CD4-positive, alpha-beta T cell treated with Interleukin-6 for 4 hours (primary cell): ENCODE measurements at places on chromosomes 13 and 19.

DNA sequence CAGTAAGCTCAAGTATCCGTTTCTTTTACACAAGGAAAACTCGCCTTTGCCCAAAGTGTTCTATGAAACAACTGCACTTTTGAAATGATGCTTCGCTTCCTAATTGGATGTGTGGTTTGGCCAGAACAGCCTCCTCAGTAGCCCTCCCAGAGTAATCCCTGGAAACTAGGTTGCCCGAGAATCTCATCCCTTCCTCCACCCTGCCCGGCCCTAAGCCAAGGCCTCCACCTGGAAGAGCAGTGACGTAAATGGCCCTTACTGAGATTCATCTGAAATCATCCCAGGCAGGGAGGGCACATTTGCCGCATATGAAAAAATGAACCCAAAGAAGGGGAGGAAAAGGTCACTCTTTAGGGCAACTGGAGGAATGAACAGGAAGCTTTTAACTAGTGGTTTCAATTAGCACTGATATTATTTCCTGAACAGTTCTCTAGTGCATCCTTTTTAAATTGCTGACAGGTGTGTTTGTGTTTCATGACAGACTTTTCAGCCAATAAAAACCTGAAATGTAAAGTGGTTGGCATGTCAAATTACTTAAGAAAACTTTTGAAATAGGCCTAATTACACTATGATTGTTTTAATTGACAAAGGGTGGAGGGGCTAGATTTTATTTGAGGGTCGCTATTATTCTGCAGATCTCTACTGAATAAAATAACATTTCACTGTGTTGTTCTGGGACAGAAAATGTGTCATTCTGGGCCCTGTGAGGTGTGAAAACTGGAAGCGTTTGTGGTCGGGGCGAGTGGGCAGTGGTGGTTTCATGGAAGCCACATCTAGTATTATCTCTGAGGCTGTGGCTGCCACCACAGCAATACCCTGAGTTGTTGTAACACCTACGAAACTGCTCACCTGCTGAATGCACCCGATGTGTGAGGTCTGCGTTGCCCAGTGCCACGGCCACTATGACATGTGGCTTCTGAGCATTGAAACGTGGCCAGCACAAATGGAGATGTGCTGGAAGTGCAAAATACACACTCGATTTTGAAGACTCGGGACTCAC is 112.1 kb downstream of the ZIC5 start:
- no peak for DNase-seq

- DNase-seq = no peak
Measured at GRCh38 chr13:39890537-39890936, 235.1 kb downstream of the COG6 start.

DNA sequence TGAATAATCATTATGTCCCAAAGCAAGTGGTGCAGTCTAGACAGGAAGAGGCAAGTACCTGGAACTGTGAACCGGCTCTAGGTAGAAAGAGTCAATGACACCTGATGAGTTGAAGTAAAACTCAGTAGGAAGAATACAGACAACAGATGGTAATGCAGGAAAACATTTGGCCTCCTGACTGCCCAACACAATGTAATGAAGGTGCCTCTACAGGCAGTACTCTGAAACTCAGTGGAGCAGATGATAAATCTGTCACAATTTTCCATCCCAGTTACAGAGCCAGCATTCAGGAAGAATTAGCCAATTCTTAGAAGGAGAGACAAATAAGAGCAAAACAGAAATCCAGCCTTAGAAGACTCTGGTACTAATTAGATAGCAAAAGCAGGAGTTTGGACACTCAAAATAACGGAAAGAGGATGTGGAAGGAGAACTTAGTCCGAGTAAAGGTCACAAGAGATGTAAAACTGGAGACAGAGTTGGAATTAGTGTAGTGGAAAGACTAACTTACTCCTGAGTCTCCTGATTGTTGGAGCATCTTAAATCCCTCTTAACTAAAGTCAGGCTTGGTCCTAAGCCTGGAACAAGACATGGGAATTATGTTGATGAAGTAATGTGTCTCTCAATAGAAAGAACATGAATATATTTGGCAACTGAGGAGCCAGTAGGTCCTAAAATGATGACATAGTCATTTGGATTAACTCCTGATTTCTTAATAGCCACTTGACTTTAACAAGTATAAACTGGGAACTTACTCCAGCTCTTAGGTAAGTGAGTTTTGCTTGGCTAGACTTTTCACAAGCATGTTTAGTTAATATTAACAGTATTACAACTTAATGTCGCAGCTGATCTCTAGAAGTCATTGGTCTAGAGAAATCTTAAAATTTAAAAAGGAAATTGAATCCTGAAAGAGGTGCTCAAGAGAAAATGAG is 457.3 kb upstream of the MIR17HG start:
- DNase-seq = no peak

DNA sequence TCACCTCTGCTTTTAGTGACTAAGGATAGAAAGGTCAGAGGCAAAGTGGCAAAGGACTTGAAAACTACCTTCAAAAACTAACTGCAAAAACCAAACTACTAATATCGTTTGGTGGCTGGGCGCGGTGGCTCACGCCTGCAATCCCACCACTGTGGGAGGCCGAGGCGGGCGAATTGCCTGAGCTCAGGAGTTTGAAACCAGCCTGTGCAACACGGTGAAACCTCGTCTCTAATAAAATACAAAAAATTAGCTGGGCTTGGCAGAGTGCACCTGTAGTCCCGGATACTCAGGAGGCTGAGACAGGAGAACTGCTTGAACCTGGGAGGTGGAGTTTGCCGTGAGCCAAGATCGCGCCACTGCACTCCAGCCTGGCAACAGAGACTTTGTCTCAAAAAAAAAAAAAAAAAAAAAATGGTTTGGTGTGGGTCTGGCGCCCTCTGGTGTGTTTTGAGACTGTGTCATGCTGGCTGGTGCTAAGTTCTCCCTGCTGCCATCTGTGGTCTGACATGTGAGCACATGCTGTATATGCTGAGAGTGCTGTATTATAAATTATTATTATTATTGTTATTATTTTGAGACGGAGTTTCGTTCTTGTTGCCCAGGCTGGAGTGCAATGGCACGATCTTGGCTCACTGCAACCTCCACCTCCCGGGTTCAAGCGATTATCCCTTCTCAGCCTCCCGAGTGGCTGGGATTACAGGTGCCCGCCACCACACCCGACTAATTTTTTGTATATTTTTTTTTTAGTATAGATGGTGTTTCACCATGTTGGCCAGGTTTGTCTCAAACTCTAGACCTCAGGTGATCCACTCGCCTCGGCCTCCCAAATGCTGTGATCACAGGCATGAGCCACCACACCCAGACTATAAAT is 36.0 kb upstream of the RNF17 start:
- DNase-seq = peak; percentile 79

DNA sequence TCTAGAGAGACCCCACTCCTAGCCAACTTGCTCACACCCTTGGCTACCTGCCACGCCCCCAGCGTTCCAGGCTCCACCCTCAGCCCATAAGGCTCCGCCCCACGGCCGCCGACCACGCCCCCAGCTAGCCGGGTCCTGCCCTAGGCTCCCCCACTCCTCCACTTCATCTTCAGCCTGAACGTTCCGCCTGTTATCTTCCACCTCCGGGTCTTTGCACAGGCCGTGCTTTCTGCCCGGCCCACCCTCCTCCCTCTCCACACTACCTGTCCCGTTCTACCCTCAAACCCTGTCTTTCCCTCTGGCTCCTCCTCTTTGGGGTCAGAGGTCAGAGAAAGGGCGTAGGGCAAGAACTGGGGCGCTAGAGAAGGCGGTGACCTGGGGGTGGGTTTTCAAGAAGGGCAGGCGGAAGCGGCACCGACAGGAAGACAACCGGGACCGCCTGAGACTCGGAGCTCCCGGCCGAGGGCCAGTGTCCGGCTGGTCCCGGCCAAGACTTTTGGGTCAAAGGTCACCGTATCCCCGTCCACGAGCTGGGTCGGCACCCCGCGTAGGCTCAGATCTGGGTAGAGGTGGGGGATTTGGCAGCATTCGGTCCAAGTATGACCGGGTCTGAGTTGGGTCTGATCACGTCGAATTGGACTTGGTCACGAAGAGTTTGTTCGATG is 2.2 kb downstream of the PDE4C start:
- no peak for DNase-seq

GRCh38 chr19:50510700-50511068 is 307 bp downstream of the JOSD2 start:
- DNase-seq = no peak

- peak; percentile 62 for DNase-seq
Measured at GRCh38 chr19:15378534-15379082, 979 bp downstream of the AKAP8 start.

- DNase-seq = no peak
Measured at GRCh38 chr13:27131906-27132305, 39.7 kb downstream of the USP12 start.

GRCh38 chr19:4206818-4207484 is 22.4 kb upstream of the EBI3 start:
- DNase-seq = no peak

- peak; percentile 80 for DNase-seq
Measured at GRCh38 chr19:35879770-35880317, 11.5 kb downstream of the APLP1 start.

GRCh38 chr13:39822437-39822836 is 167.0 kb downstream of the COG6 start:
- no peak for DNase-seq

DNA sequence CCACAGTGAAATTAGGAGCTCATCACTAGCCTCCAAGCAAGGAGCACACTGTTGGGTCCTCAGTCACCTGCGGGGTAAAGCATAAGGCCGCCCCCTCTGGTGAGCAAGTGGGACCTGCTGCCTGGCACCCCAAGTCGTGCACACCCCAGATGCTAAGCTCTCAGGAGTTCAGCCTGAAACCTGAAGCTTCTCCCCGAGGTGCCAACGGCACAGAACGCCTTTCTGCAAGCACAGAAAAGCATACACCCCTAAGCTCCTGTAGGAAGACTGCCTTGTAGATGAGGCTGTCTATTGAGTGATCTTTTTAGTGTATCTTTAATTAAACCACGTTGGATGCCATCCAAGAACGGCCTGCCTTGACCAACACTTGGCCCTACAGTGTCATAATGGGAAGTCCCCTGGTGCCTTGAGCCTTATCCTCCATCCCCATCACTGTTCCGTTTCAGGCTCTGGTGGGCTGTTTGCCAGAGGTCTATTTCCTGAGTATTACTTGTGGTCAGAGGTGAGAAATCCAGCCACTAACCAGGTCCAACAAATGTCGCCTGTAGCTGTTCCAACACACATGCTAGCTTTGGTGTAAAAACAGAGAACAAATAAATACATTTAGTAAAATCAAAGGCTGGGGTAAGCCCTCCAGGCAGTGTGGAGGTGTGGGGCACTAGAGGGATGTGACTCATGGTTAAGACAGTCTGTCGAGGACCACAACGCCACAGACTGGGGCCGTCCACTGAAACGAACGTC is 44.8 kb downstream of the C13orf42 start:
- no peak for DNase-seq

DNA sequence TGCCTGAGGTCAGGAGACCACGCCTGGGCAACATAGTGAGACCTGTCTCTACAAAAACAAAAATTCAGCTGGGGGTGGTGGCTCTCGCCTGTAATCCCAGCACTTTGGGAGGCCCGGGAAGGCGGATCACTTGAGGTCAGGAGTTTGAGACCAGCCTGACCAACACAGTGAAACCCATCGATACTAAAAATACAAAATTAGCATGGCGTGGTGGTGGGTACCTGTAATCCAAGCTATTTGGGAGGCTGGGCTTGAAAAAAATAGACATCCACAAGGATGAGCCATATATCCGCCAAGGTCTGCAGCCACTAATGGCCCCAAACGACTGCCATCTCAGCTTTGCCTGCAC is 3.1 kb downstream of the RPS16 start:
- DNase-seq = no peak

GRCh38 chr13:49836516-49836915 is 44.0 kb upstream of the KPNA3 start:
- no peak for DNase-seq

- no peak for DNase-seq
Measured at GRCh38 chr13:95381212-95381527, 79.9 kb upstream of the ABCC4 start.

DNA sequence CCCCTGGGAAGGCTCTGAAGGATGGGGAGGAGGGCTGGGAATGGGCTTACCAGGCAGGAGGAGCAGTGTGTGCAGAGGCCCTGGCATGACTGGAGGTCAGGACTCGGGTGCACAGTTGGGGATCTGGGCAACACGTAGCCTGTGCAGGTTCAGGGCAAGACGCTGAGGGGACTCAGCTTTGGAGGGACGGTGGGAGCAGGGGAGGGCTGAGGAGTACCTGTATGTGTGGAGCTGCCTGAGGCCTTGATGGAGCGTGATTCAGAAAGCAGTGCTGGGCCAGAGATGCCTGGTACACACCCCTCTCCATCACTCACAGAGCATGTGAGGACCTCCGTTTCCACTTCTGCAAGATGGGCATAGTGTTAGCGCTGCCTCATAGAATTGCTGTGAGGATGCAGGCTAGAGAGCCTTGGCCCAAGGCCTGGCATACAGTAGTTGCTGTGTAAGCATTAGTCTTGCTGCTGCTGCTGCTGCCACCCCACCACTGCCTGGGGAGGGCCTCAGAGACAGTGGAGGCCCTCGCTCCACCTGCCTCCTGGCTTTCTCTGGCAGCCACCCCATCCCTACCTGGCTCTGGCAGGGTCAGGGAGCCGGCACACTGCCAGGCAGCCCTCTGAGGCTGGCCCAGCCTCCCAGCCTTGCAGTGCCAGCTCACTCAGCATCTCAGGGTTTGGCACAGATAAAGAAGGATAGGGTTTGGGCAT is 2.4 kb downstream of the PAK4 start:
- no peak for DNase-seq

GRCh38 chr13:45773236-45773635 is 71.1 kb downstream of the CBY2 start:
- no peak for DNase-seq

GRCh38 chr19:3851254-3852176 is 17.3 kb downstream of the ZFR2 start:
- no peak for DNase-seq

- peak; percentile 74 for DNase-seq
Measured at GRCh38 chr19:11560404-11561051, 1.5 kb upstream of the ELOF1 start.

GRCh38 chr13:34025746-34026145 is 207.8 kb downstream of the RFC3 start:
- DNase-seq = no peak

GRCh38 chr19:28305513-28305912 is 907.4 kb downstream of the UQCRFS1 start:
- DNase-seq = no peak

DNA sequence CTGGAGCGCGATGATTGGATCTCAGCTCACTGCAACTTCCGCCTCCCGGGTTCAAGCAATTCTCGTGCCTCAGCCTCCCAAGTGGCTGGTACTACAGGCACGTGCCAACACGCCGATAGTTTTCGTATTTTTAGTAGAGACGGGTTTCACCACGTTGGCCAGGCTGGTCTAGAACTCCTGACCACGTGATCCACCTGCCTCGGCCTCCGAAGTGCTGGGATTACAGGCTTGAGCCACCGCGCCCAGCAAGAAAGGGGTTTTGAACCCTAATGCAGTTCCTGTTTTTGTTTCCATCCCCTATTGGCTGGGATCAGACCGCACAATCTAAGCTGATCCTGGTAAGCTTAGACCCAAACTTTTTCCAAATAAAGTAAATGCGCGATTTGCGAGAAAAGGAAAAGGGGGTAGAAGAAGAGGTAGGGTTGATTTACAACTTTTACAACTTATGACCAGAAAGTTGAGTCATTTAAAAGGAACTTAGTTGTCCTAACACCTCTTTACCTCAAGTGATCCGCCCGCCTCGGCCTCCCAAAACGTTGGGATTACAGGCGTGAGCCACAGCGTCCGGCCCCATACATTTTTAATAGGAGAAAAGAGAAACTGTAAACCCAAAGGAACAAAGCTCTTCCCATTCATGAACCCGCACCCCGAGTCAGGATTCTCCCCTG is 764 bp downstream of the ZNF626 start:
- DNase-seq = no peak
